Stimulated activated CD8-positive, alpha-beta memory T cell treated with anti-CD3 and anti-CD28 coated beads, Interleukin-4, amount 100 ng/mL, for 1 hour (primary cell): ENCODE measurements at places on chromosomes 6 and 20.

DNA sequence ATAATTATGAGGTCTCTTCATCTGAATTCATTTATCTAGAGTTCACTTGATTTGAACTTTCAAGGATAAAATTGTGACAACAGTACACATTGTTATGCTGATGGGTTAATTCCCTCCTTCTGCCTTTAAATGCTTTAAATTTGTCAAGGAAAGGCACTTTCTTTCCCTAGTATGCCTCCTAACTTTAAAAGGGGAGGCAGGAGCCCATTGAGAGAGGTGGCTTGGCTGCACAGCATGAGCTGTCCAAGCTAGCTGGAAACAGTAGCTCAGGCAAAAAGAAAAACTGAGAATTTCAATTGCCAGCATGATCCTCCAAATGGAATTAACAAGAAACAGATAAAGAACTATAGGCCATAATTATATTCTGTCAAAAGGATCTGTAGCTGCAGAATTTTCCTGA is 243.3 kb upstream of the GRIK2 start:
- DNase-seq, result no peak

DNA sequence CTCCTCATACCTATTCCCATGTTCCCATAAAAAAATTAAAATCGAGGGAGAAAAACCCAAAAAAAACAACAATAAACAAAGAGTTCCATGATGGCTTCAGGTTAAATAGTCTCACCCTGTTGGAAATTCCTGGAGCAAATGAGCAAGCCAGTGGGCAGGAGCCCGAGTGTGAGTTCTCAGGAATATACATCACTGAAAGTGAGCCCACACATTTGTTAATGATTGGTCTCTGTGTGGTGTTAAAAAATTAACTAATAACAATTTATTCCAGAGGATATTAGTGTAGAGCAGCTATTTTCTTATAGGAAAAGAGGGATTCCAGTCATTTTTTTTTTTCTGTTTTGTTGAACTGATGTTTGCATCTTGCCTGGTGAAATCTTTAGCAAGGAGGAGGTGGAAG is 12.9 kb downstream of the PHACTR3 start:
- DNase-seq, result no peak

DNA sequence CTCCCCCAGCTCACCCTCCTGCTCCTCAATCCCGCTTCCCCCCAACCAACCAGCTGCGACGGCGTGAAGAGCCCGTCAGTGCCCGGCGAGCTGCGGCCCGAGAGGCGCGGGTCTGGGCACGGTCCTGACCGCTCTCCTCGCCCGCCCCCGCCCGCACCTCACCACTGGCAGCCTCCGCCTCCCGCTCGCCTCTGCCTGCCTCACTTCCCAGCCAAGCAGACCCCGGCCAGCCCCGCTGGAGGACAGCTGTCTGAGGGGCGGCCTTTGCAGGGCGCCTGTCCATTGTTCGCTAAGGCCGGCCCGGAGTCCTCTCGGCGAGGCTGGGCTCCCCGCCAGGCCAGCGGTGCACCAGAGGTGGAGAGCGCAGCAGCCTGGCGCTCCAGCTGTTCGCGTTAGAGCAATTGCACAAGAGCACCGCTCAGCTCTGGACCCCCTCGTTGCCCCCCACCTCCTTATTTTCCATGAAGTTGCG is 1.3 kb downstream of the SOBP start:
- no peak for DNase-seq

DNA sequence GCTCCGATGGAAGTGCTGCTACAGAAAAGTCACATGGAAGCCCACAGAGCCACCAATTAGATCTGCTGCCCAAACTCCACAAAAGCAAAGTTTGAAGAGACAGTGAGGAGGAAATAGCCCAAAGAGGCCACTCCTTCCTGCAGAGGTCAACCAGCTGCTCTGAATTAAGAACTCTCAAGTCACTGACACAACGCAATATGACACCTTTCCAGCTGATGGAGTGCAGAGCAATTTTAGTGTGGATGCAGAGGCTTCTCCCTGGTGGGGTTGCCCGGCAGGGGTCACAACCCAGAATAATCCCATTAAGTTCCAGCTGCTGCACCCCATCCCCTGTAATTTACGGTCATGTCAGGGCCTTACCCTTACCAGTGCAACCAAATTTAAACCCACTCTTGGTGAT is 361.9 kb upstream of the JARID2 start:
- no peak for DNase-seq

GRCh38 chr6:16972535-16972934 is 129.3 kb upstream of the STMND1 start:
- DNase-seq, result no peak

GRCh38 chr20:13800728-13801134 is 15.9 kb downstream of the NDUFAF5 start:
- DNase-seq, result no peak

DNA sequence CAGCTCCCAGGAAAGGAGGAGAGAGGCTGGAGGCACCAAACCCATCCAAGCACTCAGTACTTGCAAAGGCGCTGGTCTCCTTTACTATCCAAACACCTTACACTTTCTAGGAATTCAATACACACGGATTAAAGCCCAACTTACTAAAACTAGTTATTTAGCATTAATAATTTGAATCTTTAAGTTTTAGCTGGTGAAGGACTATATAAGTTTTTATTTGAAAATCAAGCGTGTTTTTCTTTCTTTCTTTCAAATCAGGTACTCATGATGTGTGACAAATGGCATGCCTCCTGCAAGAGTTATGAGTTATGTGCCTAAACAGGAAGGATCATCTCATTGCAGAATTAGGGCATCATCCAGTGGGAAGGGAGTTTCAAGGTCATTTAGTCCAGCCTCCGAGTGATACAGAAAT is 263.7 kb downstream of the ADGB start:
- no peak for DNase-seq
